ENCODE measurements at places on chromosomes 1 and 21.

GRCh38 chr1:175408986-175409385, 216.4 kb upstream of the KIAA0040 start:
- no peak for DNase-seq

DNA sequence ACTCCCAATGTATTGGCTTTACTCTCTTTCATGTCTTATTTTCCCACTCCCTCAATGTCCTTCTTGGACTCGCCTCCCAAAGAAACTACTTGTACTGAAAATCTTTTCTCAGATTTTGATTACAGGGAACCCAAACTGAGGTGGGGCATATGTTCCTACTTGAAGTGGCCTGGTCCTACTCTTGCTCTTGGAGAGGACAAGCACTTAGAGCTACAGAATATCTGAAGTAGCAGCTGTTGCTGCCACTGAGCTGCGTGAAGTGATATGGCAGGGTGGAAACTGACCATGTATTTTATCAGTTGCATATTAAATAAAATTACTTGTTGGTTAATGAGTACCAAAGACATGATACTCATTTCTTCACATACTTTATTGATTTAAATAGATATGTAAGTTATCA, 129.5 kb downstream of the TSEN15 start:
- DNase-seq: no peak

- no peak for DNase-seq
These were observed 11.1 kb downstream of the PDZK1 start for GRCh38 chr1:145695821-145696629.

GRCh38 chr1:247373721-247374141, 42.1 kb upstream of the ZNF496 start:
- peak; percentile 39 for DNase-seq

- no peak for DNase-seq
These were observed 578.7 kb upstream of the USP24 start for GRCh38 chr1:55793856-55794255.

DNA sequence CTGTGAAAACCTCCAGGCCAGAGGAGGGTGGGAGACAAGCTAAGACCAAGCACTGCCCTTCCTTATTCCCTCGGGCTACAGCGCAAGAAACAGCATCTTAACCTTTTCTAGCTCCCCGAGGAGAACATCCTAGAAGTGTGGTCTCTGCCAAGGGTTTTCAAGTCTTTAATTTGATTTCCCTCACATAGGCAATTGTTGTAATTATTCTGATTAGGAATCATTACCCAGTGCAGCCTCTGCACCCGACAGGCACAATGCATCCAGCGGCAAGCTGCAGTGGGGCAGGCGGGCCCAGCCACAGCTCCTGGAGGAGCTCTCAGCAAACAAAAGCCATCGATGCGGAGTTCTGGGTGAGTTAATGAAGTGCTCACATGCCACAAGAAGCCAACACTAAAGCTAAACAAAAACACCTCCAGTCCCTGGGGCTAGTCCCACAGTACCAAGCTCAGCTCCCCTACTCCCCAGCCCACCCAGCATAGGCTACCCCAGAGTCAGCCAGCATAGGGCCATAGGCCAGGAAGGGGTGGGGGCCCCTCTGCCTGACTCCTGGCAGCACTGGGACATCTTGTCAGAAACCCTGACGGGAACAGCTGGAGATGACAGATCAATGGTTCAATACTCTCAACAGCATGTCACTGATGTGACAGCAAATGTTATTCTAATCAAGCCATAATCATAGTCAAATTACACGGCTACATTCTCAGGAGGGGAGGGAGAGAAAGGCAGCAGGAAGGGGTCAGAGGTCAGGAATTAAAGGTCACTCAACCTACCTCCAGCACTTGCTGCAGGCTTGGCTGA, 42.5 kb downstream of the ERI3 start:
- no peak for DNase-seq

DNA sequence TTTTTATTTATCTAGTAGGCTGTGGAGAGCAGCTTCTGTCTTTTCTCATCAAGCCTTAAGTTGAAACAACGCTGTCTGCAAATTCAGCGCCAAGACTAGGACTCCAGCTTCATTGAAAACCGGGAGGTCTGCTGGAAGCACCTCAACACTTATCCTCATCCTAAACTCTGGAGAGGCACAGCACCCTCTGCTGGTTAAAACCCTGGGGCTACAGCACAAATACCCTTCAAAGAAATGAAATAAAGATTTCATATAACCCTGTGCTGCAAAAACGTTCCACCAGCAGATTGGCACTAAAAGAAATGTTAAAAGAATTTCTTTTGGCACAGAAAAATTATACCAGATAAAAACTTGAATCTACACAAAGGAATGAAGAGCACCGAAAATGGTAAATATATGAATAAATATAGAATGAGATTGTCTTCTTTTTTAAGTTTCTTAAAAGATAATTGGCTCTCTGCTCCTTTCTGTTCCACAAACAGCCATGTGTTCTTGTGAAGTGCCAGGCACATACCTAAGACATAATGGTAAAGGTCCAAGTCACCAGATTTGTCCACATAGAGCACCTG, 227.7 kb upstream of the SAMSN1 start:
- peak; percentile 49 for DNase-seq

DNA sequence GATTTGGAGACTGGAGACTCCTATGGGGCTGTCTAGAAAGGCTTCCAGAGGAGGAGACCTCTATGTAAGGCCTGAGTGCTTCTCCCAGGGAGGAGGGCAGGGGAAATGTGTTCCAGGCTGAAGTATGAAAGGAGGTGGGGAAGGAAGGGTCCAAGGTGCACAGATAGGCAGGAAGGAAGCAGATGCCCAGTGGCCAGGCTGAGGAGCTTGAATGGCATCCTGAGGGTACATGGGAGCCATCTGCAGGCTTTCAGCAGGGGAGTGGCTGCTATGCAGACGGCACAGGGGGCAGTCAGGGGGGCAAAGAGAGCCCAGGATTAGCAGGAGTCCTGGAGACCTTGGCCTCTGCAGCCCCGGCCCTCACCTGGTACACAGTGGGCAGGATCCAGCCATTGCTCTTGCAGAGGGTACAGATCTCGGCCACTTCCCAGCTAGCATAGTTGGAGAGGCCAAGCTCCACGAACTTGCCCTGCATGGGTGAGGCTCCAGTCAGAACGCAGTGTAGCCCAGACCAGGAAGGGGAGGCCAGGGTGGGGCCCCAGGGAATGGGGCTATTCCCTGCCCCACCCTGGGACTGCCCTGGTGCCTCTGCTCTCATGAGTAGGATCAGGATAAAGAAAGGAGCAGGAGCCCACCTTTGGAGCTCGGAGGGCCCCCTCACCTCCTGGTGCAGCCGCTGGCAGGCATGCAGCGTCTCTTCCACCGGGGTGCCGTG, 4.0 kb downstream of the AKR7A2 start:
- DNase-seq: no peak

DNA sequence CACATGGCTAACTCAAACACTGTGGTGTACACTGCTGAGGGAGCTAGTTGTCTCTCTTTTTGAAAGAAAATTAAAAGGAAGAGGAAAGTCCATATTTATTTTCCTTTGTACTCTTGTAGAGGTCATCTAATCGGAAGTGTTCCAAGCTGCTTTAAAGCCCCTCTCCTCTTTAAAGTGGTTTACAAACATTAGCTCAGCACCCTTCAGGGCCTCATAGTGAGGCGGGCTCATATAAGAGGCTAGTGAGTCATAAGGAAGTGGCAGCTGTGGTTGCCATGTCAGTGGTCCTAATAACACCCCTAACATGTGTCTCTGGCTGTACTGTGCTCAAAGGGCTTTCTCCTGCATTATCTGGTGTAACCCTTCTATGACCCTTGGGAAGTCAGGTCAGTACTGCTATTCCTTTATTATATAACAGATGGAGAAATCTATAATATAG, 104.4 kb upstream of the SERBP1 start:
- no peak for DNase-seq

DNA sequence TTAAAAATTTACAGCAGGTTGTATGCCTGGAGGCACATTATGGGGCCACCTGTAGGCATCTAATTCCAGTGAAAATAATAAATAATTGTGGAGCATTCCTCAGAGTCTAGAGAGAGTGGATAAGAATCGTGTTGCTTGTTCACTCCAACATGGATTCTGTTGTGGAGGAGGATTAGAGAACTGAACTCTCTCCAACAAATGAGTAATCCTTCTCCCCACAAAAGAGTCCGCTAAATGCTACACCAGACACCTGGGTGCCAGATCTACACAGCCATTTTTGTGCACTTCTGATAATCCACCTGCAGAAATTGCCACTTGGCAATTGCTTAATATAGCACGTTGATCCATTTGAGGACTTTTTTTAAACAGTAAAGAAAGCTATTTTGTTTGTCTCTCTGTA, 113.7 kb upstream of the DPYD start:
- DNase-seq: no peak

DNA sequence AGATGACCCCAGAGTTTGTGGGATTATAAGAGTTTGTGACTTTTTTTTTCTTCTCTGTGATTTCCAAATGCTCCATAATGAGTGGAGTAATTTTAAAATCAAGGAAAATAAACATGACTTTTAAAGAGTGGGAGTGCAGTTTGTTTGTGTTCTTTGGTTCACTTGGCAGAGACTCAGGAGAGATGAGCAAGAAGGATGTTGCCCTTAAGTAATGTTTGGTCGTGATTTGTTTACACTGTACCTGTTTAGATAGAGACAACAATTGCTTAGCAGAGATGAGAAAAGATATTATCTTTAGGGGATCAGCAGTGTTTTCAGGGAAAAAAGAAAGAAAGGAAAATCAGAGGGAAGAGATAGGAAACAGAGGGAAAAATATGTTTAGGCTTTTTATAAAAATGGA, 170.8 kb downstream of the ADSS2 start:
- DNase-seq: no peak

DNA sequence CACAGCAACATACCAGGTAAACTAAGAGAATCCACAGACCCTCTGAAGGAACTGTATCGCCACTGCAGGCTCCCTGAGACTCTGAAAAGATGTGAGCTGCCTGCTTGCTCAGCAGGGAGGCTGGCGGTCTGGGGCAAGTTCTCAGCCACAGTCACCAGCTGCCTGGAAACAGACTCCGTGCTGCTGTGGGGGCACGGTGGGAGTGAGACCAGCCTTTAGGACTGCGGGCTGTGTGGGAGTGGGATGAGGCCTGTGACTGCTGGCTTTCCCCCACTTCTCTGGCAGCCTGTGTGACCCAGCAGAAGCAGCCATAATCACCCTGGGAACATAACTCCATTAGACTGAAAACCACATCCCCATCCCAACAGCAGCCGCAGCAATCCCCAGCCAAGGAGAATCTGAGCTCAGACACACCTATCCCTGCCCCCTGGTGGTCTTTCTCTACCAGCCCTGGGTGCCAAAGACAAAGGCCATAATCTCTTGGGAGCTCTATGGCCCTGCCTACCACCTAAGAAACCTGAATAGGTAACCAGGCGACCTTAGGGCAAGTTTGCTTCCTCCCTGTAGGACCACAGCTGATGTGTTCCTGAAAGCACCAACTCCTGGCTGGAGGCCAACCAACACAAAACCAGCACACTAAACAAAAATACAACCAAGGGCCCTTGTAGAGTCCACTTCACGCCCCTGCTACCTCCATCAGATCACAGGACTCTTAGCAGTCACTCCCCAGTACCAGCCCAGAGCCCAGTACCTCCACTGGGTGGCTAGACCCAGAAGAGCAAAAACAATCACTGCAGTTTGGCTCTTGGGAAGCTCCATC, 151.5 kb downstream of the SMYD3 start:
- no peak for DNase-seq

- peak; percentile 8 for DNase-seq
These were observed at the start of gene PLPPR5 for GRCh38 chr1:99004861-99005442. Gene PLPPR5 (minus strand): TSS chr1:99004861. CDS start chr1:99004671, 190 bp downstream.

GRCh38 chr1:94651076-94651475, 109.5 kb upstream of the F3 start:
- no peak for DNase-seq

- no peak for DNase-seq
These were observed 20.8 kb downstream of the ADAMTS5 start for GRCh38 chr21:26945916-26946675.

DNA sequence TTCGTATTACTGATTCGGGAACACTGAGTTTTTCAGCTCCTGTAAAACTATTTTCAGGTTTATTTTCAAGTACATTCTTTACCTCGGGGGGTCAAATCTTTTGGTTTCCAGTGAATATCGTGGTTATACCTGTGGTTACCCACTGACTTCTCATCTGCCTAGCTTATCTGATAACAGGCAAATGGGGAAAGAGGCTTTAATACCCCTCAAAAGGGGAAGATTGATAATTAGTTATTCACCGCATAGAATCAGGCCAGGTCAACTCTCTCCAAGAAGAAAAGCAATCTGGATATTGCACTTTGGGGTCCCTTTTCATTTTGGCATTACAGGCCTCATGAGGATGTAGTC, 23.0 kb downstream of the RUNX1 start:
- no peak for DNase-seq

DNA sequence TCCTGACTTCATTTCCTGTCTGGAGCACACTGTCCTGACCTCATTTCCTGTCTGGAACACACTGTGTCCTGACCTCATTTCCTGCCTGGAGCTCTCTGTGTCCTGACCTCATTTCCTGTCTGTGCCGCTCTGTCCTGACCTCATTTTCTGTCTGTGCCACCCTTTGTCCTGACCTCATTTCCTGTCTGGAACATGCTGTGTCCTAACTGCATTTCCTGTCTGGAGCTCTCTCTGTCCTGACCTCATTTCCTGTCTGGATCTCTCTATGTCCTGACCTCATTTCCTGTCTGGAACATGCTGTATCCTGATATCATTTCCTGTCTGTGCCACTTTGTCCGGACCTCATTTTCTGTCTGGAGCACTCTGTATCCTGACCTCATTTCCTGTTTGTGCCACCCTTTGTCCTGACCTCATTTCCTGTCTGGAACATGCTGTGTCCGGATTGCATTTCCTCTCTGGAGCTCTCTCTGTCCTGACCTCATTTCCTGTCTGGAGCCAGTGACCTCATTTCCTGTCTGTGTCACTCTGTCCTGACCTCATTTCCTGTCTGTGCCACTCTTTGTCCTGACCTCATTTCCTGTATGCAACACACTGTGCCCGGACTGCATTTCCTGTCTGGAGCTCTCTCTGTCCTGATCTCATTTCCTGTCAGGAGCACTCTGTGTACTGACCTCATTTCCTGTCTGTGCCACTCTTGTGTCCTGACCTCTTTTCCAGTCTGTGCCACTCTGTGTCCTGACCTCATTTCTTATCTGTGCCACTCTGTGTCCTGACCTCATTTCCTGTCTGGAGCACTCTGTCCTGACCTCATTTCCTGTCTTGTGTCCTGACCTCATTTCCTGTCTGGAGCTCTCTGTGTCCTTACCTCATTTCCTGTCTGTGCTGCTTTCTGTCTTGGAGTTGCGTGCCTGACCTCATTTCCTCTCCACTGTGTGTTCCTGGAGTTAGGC, 27.6 kb downstream of the SKI start:
- peak; percentile 58 for DNase-seq
